H1 (cell line): ENCODE measurements at places on chromosomes 12 and 14. TPM values are rescaled to one million over a fixed set of nuclear protein-coding genes. Genes with fewer than 3 reads are reported as not detected.

GRCh38 chr12:82966001-82966559, 279.4 kb downstream of the TMTC2 start:
- H3K36me3 ChIP-seq, result no peaks in the 10 kb centered on the region
- H3K27ac ChIP-seq, result no peak overlapping the region
- H3K4me1 ChIP-seq, result no peaks in the 10 kb centered on the region
- no peak for DNase-seq
- H3K27me3 ChIP-seq, result no peaks in the 10 kb centered on the region

DNA sequence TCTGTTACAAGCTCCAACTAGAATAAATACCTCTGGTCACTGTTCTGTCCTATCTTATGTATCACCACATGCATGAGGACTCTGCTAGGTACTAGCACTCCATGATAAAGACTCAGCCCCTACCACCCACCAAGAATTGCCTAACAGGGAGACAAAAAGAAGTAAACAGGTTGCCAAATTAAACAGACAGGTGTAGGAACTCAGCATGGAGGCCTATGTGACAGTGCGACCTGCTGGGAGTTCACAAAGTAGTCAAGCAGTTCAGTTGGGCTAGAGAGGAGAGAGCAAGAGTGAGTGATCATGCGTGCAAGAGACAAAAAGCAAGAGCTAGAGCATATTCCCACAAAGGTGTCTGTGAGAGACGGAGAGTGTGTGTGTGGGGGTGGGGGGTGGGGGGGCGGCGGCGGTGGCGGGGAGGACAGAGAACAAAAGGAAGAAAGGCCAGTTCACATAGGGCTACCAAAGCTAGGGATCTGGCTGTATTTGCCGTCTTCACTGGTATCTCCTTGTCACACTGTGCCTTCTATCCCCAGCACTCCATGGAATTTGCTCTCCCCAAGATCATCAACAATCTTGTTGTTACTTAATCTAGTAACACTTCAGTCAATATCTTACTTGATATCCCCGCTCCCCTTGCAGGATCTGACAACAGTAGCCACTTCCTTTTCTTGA, 81.2 kb downstream of the SPPL3 start:
- no peak overlapping the region for H3K4me3 ChIP-seq
- H3K27me3 ChIP-seq, result no peaks in the 10 kb centered on the region
- H3K36me3 ChIP-seq, result no peaks in the 10 kb centered on the region

GRCh38 chr14:80987235-80988032, 32.0 kb downstream of the TSHR start:
- no peak overlapping the region for H3K27ac ChIP-seq
- no peaks in the 10 kb centered on the region for H3K36me3 ChIP-seq
- DNase-seq, result peak; percentile 77
- no peaks in the 10 kb centered on the region for H3K27me3 ChIP-seq
- H3K4me3 ChIP-seq, result no peak overlapping the region

DNA sequence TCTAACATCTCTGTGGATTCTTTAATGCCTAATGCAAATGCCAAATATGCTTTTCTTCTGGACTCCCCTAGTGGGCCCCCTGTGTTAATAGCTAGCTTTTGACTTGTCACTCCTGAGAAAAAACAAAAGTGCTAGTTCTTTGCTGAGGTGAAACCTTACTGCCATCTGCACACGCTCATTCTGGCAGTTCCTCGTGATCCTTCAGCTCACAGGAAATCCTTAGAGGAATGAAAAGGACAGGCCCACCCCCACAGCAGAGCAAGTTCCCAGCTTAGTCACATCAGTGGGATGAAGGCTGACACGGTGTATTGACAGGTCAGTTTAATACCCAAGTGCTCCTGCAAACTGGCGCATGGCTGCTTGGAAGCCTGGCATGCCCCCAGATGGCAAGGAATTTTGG, 165.1 kb upstream of the ATP2B1 start:
- no peak for DNase-seq
- no peak overlapping the region for H3K4me3 ChIP-seq
- no peaks in the 10 kb centered on the region for H3K4me1 ChIP-seq
- no peak overlapping the region for H3K27ac ChIP-seq

- H3K27me3 ChIP-seq, result no peaks in the 10 kb centered on the region
- H3K36me3 ChIP-seq, result no peaks in the 10 kb centered on the region
- no peak for DNase-seq
- H3K27ac ChIP-seq, result no peak overlapping the region
- no peak overlapping the region for H3K4me3 ChIP-seq
Measured at GRCh38 chr12:107169200-107169599, 75.9 kb upstream of the CRY1 start.

GRCh38 chr14:36346052-36346451, 25.6 kb upstream of the MBIP start:
- no peak for DNase-seq
- H3K4me1 ChIP-seq, result no peaks in the 10 kb centered on the region
- no peak overlapping the region for H3K27ac ChIP-seq
- no peaks in the 10 kb centered on the region for H3K36me3 ChIP-seq
- no peaks in the 10 kb centered on the region for H3K27me3 ChIP-seq

- no peak overlapping the region for H3K27ac ChIP-seq
- DNase-seq, result no peak
- H3K27me3 ChIP-seq, result no peaks in the 10 kb centered on the region
- no peak overlapping the region for H3K4me3 ChIP-seq
Measured at GRCh38 chr12:76901628-76902380, 23.0 kb upstream of the CSRP2 start.

DNA sequence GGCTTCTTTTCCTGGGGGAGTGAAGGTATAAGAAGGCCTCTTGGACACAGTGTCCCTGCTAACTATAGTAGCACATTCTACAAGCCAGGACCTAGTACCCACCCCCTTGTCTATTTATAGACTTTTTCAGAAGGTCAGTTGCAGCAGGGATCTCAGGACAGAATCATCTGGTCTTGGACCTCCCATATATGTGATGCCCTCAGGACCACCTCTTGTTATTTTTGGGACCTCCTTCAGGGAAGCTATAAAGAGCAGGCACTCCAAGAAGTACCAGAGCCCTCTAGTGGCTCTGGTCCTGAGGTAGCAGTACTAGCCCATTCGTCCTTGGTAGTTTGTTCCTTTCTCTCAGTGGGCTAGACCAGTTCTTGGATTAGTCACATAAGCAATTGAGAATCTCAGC, 4.3 kb downstream of the COQ10A start:
- no peaks in the 10 kb centered on the region for H3K27me3 ChIP-seq
- peaks cover 2% of the 10 kb centered on the region; the same call in 1 of the 2 replicates for H3K4me1 ChIP-seq
- no peak for DNase-seq
- peaks cover 57% of the 10 kb centered on the region for H3K36me3 ChIP-seq
- no peak overlapping the region for H3K4me3 ChIP-seq

- no peak overlapping the region; the same call in 1 of the 2 replicates for H3K4me3 ChIP-seq
- no peak overlapping the region for H3K27ac ChIP-seq
- peaks cover 66% of the 10 kb centered on the region for H3K27me3 ChIP-seq
- H3K36me3 ChIP-seq, result peaks cover 33% of the 10 kb centered on the region
Measured at GRCh38 chr12:57236201-57236924, 6.9 kb downstream of the SHMT2 start.

GRCh38 chr14:105294142-105294597, 6.6 kb downstream of the BRF1 start:
- no peak for DNase-seq
- H3K4me1 ChIP-seq, result no peaks in the 10 kb centered on the region
- H3K27ac ChIP-seq, result no peak overlapping the region
- H3K27me3 ChIP-seq, result no peaks in the 10 kb centered on the region

DNA sequence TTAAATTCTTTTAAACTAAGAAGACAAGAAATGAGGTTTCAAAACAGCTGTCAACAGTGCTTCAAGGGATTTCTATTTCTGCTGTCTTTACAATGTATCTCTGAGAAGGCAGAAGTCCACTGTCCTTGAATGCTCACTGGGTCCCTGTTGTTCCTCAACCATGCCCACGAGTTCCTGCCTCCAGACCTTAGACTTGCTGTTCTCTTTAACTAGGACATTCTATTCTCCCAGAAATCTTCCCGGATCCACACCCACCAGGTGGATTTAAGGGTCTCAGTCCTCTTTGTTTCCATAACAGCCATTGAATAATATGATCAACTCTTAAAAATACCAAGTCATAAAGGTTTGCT, 6.7 kb upstream of the SLC41A2 start:
- no peaks in the 10 kb centered on the region for H3K36me3 ChIP-seq
- H3K4me1 ChIP-seq, result no peaks in the 10 kb centered on the region
- no peaks in the 10 kb centered on the region; the same call in 1 of the 2 replicates for H3K27me3 ChIP-seq
- no peak overlapping the region for H3K4me3 ChIP-seq
- DNase-seq, result no peak

DNA sequence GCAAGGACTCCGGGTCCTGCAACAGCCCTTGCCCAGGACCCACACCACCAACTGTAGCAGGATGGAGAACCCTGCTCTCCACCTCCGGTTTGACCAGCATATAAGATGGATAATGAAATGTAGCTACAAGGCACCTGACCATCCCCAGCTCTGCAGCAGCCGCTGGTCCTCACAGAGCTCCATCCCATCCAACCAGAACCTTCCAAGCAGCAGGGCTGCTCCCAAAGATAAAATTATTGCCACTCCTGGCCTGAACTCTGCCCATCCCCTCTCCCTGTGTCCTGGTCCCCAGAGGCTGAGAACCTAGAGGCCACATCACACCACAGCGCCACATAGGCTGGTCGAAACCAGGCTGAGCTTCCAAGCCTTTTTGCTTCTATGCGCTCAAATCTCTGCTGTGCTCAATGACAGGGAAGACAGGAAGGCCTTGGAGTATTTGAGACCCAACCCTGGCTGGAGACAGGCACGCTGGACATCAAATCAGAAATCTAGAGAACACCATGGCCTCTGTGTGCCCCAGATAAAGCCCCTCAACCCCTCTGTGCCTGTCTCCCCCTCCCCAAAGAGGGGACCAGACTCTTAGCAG, 4.2 kb downstream of the CDK2AP1 start:
- peaks cover 30% of the 10 kb centered on the region for H3K36me3 ChIP-seq
- no peaks in the 10 kb centered on the region for H3K27me3 ChIP-seq
- no peaks in the 10 kb centered on the region for H3K4me1 ChIP-seq

GRCh38 chr12:990661-991349, at the start of gene ERC1:
Gene ERC1, plus strand, starts transcription at chr12:991223. Its CDS starts 36,681 bp downstream, at chr12:1027904.
- H3K4me3 ChIP-seq, result peak within 1 kb of the TSS; percentile 80
- no peaks in the 10 kb centered on the region for H3K36me3 ChIP-seq
- peaks cover 8% of the 10 kb centered on the region for H3K4me1 ChIP-seq
- peaks cover 2% of the 10 kb centered on the region; the same call in 1 of the 2 replicates for H3K27me3 ChIP-seq

DNA sequence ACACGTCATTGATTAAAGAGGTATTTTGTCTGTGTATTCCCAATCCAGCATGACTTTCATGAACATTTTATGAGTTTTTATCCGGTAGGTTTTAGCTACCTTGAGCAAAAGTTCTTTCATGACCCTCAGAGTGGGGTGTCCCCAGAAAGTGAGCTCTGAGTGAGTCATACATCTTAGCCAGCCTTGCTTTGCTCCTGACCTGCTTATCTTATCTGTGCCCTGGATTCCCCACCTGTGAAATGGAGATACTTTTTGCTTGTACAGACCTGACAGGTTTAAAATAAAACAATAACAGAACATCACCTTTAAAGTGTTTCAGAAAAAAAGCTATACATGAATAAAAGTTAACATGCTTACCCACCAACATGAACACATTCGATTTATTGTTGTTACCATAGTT, 202.8 kb upstream of the SOX5 start:
- H3K36me3 ChIP-seq, result no peaks in the 10 kb centered on the region
- no peak for DNase-seq
- H3K27me3 ChIP-seq, result no peaks in the 10 kb centered on the region
- no peak overlapping the region for H3K4me3 ChIP-seq

GRCh38 chr14:50303744-50304471, 8.1 kb downstream of the L2HGDH start:
- H3K4me3 ChIP-seq, result no peak overlapping the region
- H3K4me1 ChIP-seq, result peaks cover 3% of the 10 kb centered on the region
- DNase-seq, result no peak
- no peaks in the 10 kb centered on the region for H3K27me3 ChIP-seq
- no peak overlapping the region for H3K27ac ChIP-seq

- H3K27ac ChIP-seq, result no peak overlapping the region
- no peaks in the 10 kb centered on the region for H3K4me1 ChIP-seq
- H3K4me3 ChIP-seq, result no peak overlapping the region
- peaks cover 13% of the 10 kb centered on the region for H3K36me3 ChIP-seq
Measured at GRCh38 chr14:91149462-91149861, 35.6 kb downstream of the DGLUCY start.

DNA sequence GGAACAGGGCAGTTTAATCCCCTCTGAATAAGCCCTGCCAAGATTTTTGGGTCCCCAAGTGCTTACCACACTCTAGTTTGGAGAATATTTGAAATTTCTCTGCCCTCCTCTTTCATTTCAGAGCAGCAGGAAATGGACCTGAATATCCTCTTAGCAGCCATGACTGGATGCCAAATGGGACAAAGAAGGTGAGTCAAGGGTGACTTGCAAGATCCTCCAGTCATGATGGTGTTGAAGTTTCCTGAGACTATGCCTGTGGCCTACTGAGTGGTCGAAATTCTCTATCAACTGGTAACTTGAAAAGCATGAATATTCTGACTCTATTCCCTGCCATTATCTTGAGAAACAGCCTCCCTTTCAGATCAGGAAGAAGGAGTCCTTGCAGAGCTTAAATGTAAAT, 1674.7 kb upstream of the SEL1L start:
- H3K4me3 ChIP-seq, result no peak overlapping the region
- H3K27me3 ChIP-seq, result peaks cover 1% of the 10 kb centered on the region

DNA sequence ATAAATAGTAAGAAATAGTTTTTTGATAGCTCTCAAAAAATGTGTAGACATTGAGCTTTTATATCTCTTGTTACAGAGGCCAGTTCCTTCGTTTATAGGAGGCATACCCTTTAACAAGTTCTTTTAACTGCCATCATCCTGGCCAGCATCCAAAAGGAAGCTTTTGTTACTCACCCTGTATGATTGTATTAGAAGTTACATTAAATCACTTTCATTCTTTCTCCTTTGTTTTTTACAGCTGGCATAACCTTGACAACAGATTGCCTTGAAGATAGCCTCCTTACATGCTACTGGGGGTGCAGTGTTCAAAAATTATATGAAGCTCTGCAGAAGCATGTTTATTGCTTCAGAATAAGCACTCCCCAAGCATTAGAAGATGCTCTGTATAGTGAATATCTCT, 20.1 kb downstream of the CGRRF1 start:
- no peaks in the 10 kb centered on the region; the same call in 1 of the 2 replicates for H3K36me3 ChIP-seq
- no peak overlapping the region for H3K27ac ChIP-seq
- H3K27me3 ChIP-seq, result no peaks in the 10 kb centered on the region
- DNase-seq, result no peak
- H3K4me1 ChIP-seq, result peaks cover 3% of the 10 kb centered on the region

Gene LGR5
- 0.15 and 0.19 TPM in 2 replicates for total RNA-seq

Gene AQP6
- total RNA-seq, result 0.17 TPM in 1 of 2 replicates, not detected in the other

Gene RILPL1
- 6.5 and 6.7 TPM in 2 replicates for total RNA-seq

Gene POTEM
- total RNA-seq, result not detected in 2 replicates

Gene TM9SF1
- total RNA-seq, result 22.2 and 25.3 TPM in 2 replicates

Gene NGB
- 0.30 and 0.55 TPM in 2 replicates for total RNA-seq

Gene BATF
- total RNA-seq, result not detected in 2 replicates

Gene IGF1
- not detected in 2 replicates for total RNA-seq

Gene LRRC9
- 0.84 and 1.8 TPM in 2 replicates for total RNA-seq

Gene L3HYPDH
- total RNA-seq, result 12.4 and 15.8 TPM in 2 replicates
